ENCODE measurements at places on chromosomes 2 and 18. TPM values are rescaled to one million over a fixed set of nuclear protein-coding genes. Genes with fewer than 3 reads are reported as not detected.

GRCh38 chr2:61196671-61197070, 34.7 kb downstream of the C2orf74 start:
- DNase-seq: no peak

DNA sequence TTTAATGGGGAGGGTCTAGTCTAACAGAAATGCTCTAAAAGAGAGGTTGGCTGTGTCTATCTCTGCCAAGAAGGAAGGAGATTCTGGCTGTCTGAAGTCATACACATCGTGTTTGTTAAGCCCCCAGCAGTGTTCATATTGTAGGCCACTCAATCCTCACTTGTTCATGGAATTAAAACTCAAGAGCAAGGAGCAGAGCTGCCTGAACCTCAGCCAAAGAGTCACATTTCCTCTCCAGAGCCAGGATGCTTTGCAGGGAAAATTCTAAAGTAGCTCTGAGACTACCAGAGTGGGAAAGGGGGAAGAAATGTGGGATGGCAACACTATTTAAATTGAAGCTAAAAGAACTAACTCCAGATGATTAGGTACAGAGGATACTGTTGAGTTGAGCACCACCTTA, 190.7 kb upstream of the CXCR4 start:
- no peak for DNase-seq

Gene ARID5A
- 1.2 TPM for total RNA-seq

DNA sequence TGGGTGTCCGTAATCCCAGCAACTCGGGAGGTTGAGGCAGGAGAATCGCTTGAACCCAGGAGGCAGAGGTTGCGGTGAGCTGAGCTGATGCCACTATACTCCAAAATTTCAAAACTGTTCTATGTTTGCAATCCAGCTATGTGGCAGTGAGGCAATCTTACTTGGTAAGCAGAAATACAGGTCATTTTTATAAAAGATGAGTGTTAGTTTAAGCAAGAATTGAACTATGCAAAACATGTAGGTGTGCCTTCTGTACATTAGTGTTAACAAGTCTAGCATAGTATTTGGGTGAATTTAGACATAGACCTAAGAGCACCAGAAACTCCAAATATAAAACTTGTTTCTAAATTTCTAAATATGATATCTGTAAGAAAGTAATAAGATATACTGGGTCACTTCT, 7.2 kb downstream of the DSC1 start:
- no peak for DNase-seq

GRCh38 chr2:119679526-119679837, 481 bp downstream of the TMEM177 start:
- DNase-seq: no peak

Gene IGFBP2
- total RNA-seq: 213 TPM

DNA sequence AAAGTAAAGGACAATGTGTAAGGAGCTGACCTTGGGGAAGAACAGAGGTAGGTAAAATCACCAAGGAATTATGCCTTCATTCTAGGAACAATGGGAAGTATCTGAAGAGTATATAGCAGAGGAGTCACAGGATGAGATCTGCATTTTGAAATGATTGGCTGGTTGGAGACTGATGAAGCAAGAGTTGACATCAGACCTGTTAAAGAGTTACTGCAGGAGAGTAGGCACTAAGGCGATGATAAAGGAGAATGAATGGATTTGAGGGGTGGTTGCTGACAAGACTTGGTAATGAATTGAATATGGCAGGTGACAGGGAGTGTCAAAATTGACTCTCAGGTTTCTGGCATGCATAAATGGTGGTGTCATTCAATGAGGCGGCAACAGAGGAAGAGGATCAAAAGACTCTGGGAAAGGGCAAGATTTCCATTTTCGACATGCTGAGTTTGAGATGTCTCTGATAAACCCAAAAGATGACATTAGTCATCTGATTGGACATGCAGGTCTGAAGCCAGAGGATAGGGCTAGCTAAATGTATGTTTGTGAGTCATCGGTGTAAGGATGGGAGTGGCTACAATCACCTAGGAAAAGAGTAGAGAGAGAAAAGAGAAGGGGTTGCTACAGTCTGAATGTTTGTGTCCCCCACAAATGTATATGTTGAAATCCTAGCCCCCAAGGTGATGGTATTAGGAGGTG, 236.5 kb downstream of the DYM start:
- no peak for DNase-seq

- DNase-seq: no peak
Observed at GRCh38 chr2:16674154-16674553, 8.5 kb upstream of the CYRIA start.

- DNase-seq: no peak
Observed at GRCh38 chr18:24656551-24657443, 196.4 kb downstream of the HRH4 start.

DNA sequence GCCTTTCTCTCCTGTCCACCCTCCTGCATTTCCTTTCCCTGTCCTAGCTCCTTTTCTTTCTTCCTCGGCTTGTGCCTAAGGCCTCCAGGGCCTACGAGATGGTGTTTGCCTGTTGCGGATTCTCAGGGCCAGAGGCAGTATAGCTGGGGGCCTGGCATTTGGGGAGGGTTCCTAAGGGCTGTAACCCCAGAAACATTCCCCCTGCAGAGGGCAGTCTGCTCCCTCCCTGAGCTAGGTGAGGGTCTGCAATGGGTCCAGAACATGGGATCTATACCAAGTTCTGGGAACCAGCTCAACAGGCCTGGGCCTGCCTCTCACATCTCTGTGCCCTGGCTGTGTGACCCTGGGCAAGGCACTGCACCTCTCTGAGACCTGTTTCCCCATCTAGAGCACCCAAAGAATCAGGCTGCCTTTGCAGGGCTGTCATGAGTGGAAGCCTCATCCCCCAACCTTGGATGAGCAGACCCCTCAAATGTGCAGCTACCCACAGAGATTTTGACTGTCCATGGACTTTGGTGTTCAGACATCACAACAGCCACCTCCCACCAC, 97.5 kb downstream of the GLI2 start:
- no peak for DNase-seq

Gene SCN9A
- 121 TPM for total RNA-seq

DNA sequence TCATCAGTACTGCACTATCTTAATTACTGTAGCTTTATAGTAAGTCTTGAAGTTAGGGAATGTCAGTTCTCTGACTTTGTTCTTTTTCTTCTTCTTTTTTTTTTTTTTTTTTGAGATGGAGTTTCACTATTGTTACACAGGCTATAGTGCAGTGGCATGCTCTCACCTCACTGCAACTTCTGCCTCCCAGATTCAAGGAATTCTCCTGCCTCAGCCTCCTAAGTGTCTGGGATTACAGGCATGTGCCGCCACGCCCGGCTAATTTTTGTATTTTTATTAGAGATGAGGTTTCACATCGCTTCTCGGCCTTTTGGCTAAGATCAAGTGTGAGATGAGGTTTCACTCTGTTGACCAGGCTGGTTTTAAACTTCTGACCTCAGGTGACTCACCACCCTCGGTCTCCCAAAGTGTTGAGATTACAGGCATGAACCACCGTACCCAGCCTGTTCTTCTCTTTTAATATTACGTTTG, 41.9 kb upstream of the TANC1 start:
- no peak for DNase-seq

DNA sequence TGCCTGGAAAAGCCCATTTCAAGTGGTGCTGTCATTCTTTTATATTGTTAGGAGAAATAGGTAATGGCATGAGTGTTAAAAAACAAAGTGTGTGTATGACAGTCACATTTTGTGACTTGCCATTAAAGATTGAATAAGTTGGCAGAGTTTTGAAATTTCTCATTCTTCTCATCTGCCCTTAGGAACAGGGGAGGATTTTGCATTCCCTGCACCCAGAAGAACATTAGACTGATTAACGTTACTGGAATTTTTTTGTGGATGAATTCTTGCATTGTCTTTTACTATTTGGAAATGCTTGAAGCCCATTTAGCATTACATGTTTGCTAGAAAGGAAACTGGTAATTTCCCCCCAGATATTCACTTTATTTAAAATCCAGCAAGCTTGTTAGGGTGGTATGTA, 162.2 kb downstream of the BABAM2 start:
- no peak for DNase-seq

DNA sequence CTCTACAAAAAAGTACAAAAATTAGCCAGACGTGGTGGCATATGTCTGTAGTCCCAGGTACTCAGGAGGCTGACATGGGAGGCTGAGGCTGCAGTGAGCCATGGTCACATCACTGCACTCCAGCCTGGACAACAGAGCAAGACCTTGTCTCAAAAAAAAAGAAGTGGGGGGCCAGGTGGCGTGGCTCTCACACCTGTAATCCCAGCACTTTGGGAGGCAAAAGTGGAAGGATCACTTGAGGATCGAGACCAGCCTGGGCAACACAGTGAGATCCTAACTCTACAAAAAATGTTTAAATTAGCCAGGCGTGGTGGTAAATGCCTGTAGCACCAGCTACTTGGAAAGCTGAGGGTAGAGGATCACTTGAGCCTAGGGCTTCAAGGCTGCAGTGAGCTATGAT, 23.1 kb downstream of the KCNG3 start:
- no peak for DNase-seq

Gene MRPL30
- total RNA-seq: 77.8 TPM

- DNase-seq: no peak
Observed at GRCh38 chr2:61978522-61978921, 73.0 kb downstream of the COMMD1 start.

DNA sequence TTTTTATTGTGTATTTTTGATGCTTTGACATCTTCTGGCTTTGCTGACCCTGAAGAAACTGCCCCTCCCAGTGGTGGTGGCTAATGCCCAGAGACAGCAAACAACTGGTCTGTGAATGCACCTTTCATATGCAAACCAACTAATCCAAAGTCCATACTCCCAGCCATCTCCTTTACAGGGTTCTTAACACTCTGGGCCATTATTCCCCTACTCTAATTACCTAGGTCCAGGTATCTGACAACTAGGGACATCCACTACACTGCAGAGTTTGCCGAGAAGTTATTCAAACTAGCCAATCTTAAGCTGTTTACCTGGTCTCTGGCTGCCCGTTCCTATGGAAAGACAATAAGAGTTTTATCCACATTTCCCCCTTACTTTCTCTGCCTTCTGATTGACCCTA, 73.6 kb downstream of the FSHR start:
- no peak for DNase-seq

Gene ABCG5
- under 0.01 TPM for total RNA-seq

DNA sequence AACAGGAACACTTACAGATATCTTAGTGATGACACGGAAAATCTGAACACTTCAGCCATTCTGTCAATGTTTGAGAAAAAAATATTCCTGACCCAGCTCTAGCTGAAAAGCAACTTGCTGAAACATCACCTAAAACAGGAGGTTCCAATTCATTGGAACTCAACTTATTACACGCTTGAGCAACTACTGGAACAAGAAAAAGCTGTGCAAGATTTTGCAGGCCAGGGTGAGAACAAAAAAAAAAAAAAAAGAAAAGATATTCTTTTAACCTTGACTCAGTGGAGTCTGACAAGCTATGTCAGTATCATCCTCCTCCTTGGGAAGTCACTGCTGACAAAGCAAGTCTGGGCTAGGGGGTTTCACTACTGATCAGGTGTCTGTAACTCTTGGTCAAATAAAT, 351.0 kb downstream of the SS18 start:
- DNase-seq: no peak

Gene IGFBP5
- 17.2 TPM for total RNA-seq

DNA sequence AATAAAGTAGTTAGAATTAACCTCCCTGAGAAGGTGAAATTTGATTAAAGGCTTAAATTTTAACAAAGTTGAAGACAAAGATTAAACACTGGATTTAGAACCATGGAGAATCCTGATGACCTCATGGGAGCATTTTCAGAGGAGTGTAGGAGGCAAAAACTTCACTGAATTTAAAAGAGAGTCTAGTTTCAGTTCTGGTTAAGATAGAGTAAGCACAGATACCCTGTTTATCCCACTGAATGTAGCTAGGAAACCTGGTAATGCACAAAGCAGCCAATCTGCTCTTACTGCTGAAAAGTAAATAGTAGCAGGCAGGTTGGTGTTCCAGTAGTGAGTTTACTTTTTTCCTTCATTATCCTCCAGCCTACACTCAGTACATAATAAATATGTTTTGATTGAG, 654.9 kb upstream of the SYT4 start:
- no peak for DNase-seq

- no peak for DNase-seq
Observed at GRCh38 chr18:48803951-48804855, 146.6 kb downstream of the SMAD7 start.

- no peak for DNase-seq
Observed at GRCh38 chr2:233129351-233129978, 69.3 kb downstream of the INPP5D start.
